ENCODE measurements at places on chromosomes 16 and 17. TPM values are rescaled to one million over a fixed set of nuclear protein-coding genes. Genes with fewer than 3 reads are reported as not detected.

GRCh38 chr17:67509390-67510287 is 132.6 kb downstream of the PITPNC1 start:
- H3K27ac ChIP-seq, result no peak overlapping the region
- no peaks in the 10 kb centered on the region for H3K27me3 ChIP-seq
- H3K4me3 ChIP-seq, result no peak overlapping the region
- no peaks in the 10 kb centered on the region for H3K36me3 ChIP-seq
- DNase-seq, result no peak
- no peaks in the 10 kb centered on the region for H3K4me1 ChIP-seq

DNA sequence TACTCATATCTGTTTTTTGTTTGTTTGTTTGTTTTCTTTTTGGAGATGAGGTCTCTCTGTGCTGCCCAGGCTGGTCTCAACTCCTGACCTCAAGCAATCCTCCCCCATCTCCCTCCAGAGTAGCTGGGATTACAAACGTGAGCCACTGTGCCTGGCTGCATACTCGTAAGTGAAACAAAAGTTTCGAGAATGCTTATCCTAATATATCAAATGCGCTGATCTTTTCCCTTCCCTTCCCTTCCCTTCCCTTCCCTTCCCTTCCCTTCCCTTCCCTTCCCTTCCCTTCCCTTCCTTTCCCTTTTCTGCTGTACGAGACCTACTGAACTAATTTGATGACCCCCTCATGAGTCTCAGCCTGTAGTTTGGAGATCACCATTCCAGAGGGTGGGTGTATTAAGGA is 122.1 kb downstream of the RGS9 start:
- no peak for DNase-seq
- H3K4me3 ChIP-seq, result no peak overlapping the region
- H3K27me3 ChIP-seq, result no peaks in the 10 kb centered on the region

DNA sequence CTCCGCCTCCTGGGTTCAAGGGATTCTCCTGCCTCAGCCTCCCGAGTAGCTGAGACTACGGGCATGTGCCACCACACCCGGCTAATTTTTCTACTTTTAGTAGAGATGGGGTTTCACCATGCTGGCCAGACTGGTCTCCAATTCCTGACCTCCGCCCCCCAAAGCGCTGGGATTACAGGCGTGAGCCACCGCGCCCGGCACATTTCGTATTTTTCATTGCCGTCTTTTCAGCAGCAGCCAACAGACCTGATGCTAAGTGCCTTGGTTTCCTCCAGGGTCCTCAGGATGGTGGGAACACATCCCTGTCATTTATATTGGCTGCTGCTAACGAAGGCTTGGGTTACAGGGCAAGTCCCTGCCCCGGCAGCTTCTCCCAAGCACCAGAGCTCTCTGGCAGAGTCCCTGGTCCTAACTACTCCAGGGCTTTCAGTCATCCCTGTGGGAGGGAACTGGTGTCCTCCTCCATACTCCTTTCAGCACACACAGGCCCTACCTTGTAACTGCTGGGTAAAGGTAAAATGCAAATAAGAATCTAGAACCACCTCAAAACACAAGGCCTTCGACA is 1.5 kb upstream of the RNF157 start:
- no peaks in the 10 kb centered on the region for H3K27me3 ChIP-seq
- no peak for DNase-seq
- H3K27ac ChIP-seq, result no peak overlapping the region
- peaks cover 4% of the 10 kb centered on the region for H3K4me1 ChIP-seq

- H3K27ac ChIP-seq, result no peak overlapping the region
- peak overlapping the region; percentile 86 for H3K4me3 ChIP-seq
- peaks cover 9% of the 10 kb centered on the region for H3K4me1 ChIP-seq
- no peaks in the 10 kb centered on the region for H3K27me3 ChIP-seq
- DNase-seq, result no peak
Measured at GRCh38 chr16:67934306-67935100, 2.1 kb downstream of the PSMB10 start.

GRCh38 chr17:62062302-62062701 is 2.8 kb downstream of the MED13 start:
- H3K27me3 ChIP-seq, result no peaks in the 10 kb centered on the region
- peaks cover 19% of the 10 kb centered on the region for H3K4me1 ChIP-seq
- no peak overlapping the region for H3K27ac ChIP-seq
- H3K4me3 ChIP-seq, result peak overlapping the region; percentile 98
- no peak for DNase-seq

- no peaks in the 10 kb centered on the region for H3K36me3 ChIP-seq
Measured at GRCh38 chr16:46822270-46822669, 8.7 kb downstream of the C16orf87 start.

GRCh38 chr17:36863676-36864612 is 73.3 kb upstream of the LHX1 start:
- no peaks in the 10 kb centered on the region for H3K4me1 ChIP-seq
- no peak for DNase-seq
- H3K36me3 ChIP-seq, result no peaks in the 10 kb centered on the region
- H3K4me3 ChIP-seq, result no peak overlapping the region

DNA sequence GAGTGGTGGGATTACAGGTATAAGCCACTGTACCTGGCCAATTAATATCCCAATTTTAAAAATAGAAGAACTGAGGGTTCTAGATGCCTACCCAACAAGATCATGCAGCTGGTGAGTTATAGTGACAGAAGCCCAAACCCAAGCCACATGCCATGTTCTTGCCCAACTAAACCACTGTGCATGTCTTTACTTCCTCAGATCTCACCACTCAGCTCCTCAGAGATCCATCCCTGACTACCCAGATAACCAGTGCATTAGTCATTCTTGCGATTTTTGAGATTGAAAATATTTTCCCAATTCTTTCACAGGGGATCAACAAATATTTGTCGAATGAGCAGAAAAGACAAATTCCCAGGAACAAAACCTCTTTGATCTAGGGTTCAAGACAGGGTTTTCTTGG is 303.1 kb downstream of the CBLN1 start:
- no peak for DNase-seq
- H3K4me1 ChIP-seq, result no peaks in the 10 kb centered on the region
- no peak overlapping the region for H3K4me3 ChIP-seq
- no peaks in the 10 kb centered on the region for H3K27me3 ChIP-seq
- no peak overlapping the region for H3K27ac ChIP-seq
- no peaks in the 10 kb centered on the region for H3K36me3 ChIP-seq

DNA sequence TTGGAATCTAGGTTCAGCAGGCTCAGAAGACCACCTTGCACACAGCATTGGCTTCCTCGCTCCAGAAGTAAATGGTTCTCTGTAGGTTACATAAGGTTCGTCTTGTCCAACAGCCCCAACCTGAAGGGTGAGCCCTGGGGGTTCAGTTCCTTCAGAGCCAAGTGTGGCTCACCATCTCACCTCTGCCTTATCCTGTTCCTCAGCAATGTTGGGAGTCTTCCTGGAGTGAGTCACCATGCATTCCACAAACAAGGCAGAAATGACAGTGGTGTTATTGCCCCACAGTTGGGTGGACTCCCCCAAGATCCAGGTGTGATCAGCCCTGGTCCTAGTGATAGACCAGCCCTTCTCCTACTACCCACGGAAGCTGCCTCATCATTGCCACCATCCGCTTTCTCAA is 26.8 kb upstream of the SMPD3 start:
- DNase-seq, result no peak
- H3K36me3 ChIP-seq, result no peaks in the 10 kb centered on the region
- H3K4me1 ChIP-seq, result peaks cover 3% of the 10 kb centered on the region
- H3K27ac ChIP-seq, result no peak overlapping the region
- no peaks in the 10 kb centered on the region for H3K27me3 ChIP-seq
- H3K4me3 ChIP-seq, result no peak overlapping the region

- H3K27ac ChIP-seq, result no peak overlapping the region
- no peaks in the 10 kb centered on the region for H3K27me3 ChIP-seq
- no peak overlapping the region for H3K4me3 ChIP-seq
- H3K4me1 ChIP-seq, result no peaks in the 10 kb centered on the region
- no peak for DNase-seq
- H3K36me3 ChIP-seq, result no peaks in the 10 kb centered on the region
Measured at GRCh38 chr16:31833047-31833446, 40.6 kb upstream of the ZNF267 start.

The RABEP1 gene
- total RNA-seq, result 88.7 TPM

The IRF8 gene
- total RNA-seq, result 20.2 TPM

The ENKD1 gene
- 18.6 TPM for total RNA-seq

The LPO gene
- not detected for total RNA-seq

The CCL7 gene
- total RNA-seq, result not detected

The ITGA2B gene
- 0.66 TPM for total RNA-seq

The ZNF174 gene
- 17.7 TPM for total RNA-seq

The ANKFN1 gene
- total RNA-seq, result 12.8 TPM

All from breast epithelium (tissue), 4 donors.